Lower leg skin (tissue), 4 donors: ENCODE measurements at places on chromosomes 3 and 15.

- no peak for DNase-seq
Measured at GRCh38 chr3:104642827-104643226, 723.9 kb upstream of the ALCAM start.

GRCh38 chr3:4899710-4900109, 79.5 kb upstream of the BHLHE40 start:
- DNase-seq = no peak

GRCh38 chr3:149101154-149101553, 14.8 kb upstream of the HLTF start:
- no peak for DNase-seq

DNA sequence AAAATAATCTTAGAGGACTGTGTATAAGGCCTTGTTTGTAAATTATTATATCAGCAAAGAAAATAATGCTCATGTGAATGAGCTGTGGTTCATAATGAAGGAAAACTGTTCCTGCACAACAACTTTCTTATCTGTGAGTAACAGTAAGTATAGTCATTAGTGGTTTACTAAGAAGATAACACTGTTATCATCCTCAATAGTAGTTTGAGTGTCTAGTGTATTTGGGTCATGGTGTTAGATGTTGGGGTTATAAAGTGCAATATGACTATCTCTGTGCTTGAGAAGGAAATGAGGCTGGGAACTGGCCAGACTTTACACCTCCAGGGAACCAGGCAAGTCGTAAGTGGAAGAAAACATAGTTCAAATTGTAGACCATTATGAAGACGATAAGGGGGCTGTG, 15.6 kb downstream of the VPS8 start:
- DNase-seq = no peak

DNA sequence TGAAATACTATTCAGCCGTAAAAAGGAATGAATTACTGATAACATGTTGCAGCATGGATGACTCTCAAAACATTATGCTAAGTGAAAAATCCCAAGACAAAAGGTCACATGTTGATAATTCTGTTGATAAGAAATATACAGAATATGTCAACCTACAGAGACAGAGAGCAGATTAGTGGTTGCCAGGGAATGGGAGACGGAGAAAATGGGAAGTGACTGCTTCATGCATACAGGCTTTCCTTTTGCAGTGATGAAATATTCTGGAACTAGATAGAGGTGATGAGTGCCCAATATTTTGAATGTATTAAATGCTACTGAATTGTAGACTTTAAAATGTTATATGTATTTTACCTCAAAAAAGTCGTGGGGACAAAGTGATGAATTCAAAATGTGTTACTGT, 56.2 kb downstream of the ABHD2 start:
- no peak for DNase-seq

GRCh38 chr15:58515807-58516206, 84.0 kb downstream of the LIPC start:
- DNase-seq = no peak

DNA sequence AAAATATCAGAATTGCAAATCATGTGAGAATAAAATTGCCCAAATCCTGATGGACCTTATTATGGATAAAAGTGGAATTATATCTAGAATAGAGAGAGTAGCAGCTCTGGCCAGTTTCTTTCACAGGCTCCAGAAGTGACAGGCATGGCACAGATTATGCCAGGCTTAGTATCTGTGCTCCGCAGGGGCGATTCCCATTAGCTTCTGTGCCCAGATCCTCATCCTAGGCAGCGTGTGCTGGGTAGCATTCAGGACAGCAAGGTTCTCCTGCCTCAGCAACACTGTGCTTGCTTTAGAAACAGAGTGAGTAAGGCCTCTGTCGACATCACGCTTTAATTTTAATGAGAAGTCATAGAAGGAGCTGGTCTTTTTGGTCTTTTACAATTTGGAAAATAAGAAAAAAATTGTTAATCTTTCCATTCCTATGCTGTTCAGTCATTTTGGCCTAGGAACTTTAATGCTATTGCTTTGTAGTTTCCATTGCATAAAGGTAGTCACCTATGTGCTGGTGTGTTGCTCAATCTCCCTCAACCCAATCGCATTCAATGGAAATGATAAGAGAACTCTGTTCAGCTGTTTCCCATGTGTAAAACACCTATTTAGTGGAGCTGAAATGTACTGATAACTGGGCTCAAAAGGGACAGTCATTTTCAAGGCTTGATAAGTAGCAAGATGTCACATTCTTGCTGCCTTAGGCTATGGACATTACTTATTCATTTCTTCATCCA, 770.1 kb downstream of the AGBL1 start:
- no peak for DNase-seq

DNA sequence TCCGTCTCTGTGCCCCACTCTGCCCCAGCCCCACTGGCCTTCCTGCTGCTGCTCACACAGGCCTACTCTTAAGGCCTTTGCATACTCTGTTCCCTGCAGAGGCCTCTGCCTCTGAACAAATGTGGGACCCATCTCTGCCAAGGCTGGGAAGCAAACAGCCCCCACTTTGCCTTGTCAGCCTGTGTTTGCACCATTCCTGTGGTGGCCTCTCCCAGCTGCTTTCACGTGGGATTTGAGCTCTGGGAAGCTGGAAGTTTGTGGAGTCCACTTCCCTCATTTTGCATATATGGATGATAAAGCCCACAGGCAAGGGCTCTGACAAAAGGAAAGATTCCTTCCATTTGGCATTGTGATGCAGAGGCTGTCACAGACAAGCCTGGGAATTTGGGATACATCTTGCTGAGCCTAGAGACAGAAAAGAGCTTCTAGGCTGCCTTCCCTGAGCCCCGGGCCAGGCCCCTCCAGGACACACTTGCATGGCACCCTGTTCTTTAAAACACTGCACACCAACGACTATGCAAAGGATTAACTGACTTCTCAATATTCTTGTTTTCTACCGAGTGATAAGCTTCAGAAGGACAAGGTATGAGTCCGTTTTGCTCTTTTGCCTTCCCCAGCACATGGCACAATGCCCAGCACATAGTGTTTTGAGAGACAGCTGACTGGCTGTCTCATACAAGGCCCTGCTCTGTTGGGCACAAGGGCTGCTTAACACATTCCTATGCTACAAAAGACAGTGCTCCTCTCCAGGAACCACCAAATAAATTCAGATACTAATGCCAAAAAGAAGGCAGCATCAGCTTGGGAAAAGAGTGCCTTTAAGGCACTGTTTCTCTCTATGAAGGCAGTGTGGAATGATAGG, 120.7 kb upstream of the TOPAZ1 start:
- no peak for DNase-seq

DNA sequence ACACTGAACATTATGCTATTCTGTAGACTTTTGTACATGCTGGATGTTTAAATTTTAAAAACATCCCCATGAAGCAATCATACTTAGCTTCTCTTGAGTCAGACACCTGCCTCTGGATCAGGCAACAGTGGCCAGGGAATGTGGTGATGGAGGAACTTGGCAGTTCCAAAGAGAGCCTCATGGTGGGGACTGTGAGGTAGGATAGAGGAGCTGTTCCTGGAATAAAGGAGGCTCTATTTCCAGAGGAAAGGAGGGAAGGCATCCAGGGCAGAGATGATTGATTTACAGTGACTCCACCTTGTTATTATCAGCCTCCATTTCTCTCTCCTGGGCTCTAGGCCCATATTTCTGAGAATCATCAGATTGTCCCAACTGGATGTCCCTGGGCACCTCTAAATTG, 35.0 kb upstream of the ABHD17C start:
- peak; percentile 42 for DNase-seq

DNA sequence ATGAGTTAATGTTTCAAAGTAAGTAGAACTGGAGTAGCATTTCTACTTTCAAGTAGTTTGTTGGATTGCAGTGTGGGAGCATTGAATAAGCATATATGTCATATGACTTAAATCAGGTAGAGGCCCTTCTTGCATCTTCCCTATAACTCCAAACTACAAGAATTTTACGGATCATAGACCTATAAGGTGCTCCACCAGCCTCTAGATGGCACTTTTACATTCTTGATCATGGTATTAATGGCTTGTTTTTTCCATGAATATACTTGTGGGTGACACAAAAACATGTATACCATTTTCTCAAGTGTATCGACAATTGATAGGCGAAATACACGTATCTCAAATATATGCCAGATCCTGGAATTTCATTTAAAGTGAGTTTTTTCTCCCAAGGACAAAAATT, 311.1 kb downstream of the ZPLD1 start:
- DNase-seq = no peak

GRCh38 chr3:50237754-50238548, 1.9 kb downstream of the GNAI2 start:
- peak; percentile 83 for DNase-seq

- DNase-seq = no peak
Measured at GRCh38 chr3:178352326-178353005, 183.8 kb upstream of the KCNMB2 start.

DNA sequence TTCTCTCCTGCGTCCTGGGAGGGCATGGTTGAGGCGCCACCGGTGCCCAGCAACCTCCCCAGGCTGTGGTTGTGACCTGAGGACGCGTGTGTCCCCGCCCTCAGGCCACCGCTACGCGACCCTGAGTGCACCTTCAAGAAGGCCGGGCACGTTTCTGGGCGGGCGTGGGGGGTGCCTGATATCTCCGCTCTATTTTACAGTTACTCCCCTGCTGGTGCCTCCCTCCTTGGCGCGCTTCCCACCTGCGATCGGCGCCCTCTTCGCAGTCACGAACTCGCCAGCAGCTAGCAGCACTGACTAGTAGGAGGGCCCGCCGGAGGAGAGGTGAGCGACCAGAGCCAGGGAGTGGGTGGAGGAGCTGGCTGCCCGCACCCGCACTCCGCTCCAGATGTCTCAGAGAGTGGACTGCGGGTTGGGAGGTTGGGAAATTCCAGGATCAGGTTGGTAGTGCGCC, 43.2 kb upstream of the POLG start:
- no peak for DNase-seq
